Bronchial epithelial cell (primary cell): ENCODE measurements at places on chromosomes 5 and 9.
A peak's percentile ranks its signal among the peaks of the same experiment; 100 is the strongest.

- peak; percentile 54 for DNase-seq
Observed at GRCh38 chr9:131397100-131397790, 3.4 kb downstream of the PRRC2B start.

DNA sequence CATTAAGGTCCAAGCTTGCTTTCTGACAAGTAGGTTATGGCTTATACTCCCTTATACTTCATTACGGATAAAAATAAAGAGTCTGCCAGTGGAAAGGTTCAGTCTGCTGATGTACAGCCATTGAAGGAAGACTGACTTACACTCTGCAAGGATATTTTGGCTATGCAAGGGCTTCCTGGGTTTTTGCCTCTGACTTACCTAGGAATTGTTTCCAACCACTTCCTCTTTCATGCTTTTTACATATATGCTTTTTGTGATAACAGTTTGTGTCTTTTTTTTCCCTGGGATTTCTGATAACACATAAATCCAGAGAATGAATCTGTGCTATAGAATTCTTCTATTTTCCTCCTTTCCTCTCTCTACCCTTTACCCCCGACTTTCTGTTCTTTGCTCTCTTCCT is 16.8 kb downstream of the ISOC1 start:
- no peak for DNase-seq

GRCh38 chr5:180340856-180341255 is 12.3 kb downstream of the GFPT2 start:
- DNase-seq = no peak

DNA sequence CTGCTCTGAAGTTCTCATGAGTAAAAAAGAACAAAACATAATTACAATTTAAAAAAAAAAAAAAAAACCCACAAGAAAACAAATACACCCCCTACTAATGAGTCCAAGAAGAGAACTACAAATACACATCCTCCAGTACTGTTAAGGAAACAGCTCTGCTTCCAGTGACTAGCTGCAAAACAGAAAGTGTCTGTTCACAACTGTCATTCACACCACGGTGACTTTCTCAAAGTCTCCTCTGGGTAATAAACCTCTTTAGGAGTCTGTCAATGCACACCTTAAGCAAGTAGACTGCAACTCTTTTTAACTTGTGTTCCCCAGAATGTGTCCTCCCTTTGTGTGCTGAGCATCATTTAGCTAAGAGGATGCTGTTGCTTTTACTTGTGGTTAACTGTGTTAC is 6.2 kb downstream of the REEP5 start:
- no peak for DNase-seq

DNA sequence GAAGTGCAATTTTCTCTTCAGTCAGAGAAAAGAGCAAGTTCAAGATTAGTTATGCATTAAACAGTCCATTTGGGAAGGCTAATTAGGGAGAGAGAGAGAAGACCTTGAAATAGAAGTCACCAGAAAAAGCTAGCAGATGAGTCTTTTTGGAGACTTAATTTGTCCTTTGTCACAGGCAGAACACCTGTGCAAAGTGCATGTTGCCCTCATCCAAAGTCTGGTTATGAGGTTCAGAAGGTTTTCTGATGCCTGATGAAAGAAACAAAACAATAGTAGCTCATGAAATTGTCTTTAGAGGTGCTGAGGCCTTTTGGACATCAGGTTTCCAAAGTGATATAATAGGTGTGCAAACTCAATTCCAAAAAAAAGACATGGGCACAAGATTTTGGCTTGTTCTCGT is 199.3 kb downstream of the MAN2A1 start:
- no peak for DNase-seq

DNA sequence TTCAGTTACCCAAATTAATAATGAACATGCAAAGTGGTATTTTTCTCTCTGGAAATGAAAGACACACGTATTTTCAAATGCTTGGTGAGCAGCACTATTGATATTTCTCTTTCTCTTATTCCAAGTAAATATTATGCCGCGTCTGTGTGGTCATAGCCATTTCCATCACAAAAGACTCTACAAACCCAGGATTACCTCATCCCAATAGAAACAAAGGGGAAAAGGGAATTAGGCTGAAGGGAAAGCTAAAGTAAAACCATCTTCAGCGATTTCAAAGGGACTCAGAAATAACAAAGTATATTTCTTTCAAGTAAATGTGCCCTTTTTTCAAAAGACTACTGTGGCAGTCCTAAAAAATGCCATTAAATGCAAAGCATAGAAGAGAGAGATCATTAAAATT is 62.0 kb upstream of the FST start:
- no peak for DNase-seq

GRCh38 chr5:180522330-180522729 is 28.2 kb downstream of the CNOT6 start:
- DNase-seq = no peak

DNA sequence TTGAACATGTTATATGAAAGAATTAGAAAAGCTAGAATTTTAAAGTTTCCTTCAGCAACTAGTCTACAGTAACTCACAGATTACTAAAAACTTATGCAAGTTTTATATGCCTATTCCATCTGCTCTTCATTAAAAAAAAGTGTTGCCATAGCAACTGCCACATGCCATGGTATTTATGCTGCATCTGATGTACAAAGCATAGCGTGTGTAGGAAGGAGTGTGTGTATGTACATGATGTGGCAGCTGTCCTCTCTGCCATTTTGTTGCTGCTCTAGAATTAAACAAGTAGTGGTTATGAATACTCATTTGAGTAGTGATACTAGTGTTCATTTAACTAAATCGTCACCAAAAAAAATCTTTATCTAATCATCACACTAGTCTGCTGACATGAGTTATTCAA is 593.5 kb downstream of the CETN3 start:
- no peak for DNase-seq

- DNase-seq = no peak
Observed at GRCh38 chr9:36870960-36871359, 163.1 kb downstream of the PAX5 start.

GRCh38 chr5:172159016-172159415 is 29.0 kb downstream of the STK10 start:
- DNase-seq = no peak

DNA sequence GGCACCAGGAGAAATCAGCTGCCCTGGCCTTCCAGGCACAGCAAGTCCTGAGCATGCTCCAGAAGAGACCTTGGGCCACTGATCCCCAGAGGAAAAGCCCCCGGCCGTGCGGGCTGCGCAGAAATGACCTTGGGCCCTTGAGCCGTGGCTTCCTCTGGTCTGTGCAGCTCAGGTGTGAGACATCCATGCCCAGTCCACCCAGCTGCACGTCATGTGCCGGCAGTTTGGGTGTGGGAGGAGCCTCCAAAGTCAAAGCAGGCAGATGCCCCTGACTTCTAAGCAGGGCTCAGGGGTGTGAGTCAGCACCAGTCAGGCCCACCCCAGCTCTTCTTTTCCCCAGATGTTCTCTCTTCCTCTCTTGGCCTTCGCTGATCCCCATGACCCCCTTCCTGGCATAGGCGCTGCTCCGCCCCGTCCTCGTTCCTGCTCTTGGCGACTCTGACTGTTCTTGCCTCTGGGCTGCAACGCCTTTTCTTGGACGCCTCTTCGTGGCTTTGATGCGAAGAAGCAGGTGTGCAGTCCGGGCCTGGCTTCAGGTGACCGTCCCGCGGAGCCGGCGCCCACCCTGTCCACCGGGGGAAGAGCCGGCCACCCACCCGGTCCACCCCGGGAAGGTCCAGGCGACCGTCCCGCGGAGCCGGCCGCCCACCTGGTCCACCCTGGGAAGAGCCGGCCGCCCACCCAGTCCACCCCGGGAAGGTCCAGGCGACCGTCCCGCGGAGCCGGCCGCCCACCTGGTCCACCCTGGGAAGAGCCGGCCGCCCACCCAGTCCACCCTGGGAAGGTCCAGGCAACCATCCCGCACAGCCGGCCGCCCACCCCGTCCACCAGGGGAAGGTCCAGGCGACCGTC is 5.9 kb upstream of the QSOX2 start:
- no peak for DNase-seq

DNA sequence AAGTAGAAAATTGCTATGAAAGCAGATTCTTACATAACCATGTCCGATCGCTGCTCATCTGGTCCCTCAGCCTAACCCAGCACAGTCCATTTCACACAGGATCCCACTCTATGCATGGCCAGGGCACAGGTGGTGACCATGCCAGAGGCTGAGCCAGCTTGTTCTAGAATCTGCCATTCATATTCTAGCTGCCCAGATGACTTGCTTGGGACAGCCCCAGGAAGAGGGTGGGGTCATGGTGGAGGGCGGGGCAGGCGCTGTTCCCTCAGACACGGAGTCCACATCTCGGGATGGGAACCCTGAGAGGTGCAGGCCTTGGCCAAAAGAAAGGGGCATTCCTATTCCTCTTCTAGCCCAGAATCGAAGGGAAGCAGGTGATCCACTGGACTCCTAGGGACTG is 275.2 kb upstream of the IRX2 start:
- DNase-seq = no peak
